Cardiac fibroblast (primary cell): ENCODE measurements at places on chromosomes 11 and 22.

DNA sequence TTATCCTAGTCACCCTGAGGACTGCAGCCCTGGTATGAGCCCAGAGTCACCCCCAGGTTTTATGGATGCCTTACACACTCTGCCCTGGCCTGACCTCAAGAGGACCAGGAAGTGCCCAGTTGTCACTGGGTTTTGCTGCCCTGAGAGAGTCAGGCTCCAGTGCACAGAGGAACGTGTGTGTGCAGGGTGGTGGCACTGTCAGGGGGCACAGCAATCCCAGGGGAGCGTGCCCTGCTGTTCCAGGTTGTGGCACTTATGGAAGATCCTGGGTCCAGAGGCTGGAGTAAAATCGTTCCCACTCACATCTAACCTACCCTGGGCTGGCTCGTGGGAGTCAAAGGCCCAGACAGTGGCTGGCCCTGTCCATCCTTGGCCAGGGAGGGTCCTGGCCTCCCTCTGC, 7.6 kb downstream of the APOBEC3A start:
- no peak for DNase-seq

- DNase-seq = no peak
Measured at GRCh38 chr22:17772249-17772957, 1.9 kb downstream of the BID start.

- no peak for DNase-seq
Measured at GRCh38 chr11:120573756-120574354, 62.3 kb downstream of the GRIK4 start.

DNA sequence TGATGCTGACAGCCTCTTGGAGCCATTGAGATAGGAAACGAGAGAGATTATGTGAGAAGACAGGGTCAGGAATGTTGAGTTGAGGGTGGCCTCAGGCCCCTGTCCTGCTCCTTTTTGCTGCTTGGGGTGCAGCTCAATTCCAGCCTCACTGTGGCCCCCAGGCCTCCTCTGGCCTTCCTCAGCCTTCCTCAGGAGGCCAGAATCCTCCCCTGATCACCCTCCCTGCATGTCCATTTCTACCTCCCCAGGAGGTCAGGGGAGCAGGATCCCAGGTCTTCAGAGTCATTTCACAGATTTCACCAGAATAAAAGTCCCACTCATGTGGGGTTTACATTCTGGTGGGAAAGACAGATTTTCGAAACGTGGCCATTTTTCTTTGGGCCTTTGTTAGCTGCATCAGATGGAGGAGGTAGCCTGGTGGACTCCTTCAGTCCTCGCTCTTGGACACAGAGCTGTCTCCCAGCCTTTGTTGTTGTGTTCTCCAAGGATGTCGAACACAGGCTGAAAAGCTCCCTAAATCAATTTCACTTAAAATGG, 2.2 kb upstream of the KCNQ1OT1 start:
- no peak for DNase-seq

- DNase-seq = peak; percentile 86
Measured at GRCh38 chr22:46649141-46650077, 29.2 kb downstream of the GRAMD4 start.

- DNase-seq = no peak
Measured at GRCh38 chr11:61739966-61740365, 12.5 kb upstream of the MYRF start.

DNA sequence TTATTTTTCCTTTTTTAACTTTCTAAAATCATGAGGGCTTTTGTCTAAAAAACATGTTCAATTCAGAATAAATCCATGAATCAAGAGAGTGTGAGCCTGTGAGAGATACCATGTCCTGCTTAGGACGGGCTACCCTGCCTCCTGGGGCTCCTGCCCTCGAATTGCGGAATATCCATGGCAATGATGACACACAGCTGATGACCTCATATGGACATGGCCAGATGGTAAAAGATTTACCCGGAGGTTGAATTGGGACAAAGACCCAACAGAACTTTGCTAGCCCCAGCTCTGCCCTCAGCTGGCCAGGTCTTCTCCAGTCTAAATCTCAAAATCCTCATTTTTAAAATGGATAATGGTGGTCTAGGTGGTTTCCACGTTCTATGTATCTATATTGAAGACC, 538.1 kb upstream of the API5 start:
- no peak for DNase-seq

- DNase-seq = peak; percentile 23
Measured at GRCh38 chr11:17979770-17980371, 33.0 kb downstream of the SERGEF start.

- no peak for DNase-seq
Measured at GRCh38 chr11:86060544-86060943, 8.3 kb downstream of the PICALM start.

- DNase-seq = no peak
Measured at GRCh38 chr11:123760894-123761293, 6.6 kb upstream of the OR6X1 start.

GRCh38 chr22:45976254-45977002, 534 bp downstream of the WNT7B start:
- DNase-seq = no peak

DNA sequence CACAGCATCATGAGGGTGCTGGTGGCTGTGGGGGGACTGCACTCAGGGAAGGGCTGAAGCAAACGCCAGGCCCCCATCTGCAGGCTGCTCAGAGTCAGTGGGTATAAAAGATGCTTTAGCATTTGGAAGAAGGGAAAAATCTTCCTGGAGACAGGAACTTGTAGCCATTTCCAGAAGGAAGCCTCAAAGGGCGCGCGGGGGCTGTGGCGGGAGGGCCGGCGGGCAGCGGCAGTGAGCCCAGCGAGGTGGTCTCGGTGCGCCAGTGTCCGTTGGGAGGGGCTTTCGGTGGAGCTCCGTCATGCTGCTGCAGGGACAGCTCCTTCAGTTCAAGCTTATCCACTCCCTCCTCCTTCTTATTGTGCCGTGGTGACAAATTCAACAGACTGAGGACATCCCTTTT, 63.0 kb upstream of the PITPNB start:
- DNase-seq = no peak

- no peak for DNase-seq
Measured at GRCh38 chr11:126345283-126345682, 10.2 kb upstream of the ST3GAL4 start.

- peak; percentile 90 for DNase-seq
Measured at GRCh38 chr22:38313384-38313955, 3.8 kb downstream of the CSNK1E start.

DNA sequence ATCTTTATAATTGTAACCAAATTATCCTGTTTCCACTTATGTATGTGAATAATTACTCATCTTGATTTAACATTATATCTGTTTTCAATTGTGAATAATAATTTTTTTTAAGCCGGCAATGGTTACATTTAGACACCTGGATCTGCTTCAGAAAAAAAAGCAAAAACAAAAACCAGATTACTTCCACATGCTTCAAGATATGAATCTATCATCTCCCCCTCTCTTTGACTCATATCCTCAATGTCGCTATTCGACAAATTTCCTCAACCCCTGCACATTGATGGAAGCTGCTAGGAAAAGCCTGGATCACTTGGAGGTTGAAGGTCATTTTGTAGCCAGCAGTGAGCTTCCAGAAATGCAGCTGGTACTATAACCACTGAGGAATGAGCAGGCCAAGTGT, 42.7 kb downstream of the SLC1A2 start:
- no peak for DNase-seq

DNA sequence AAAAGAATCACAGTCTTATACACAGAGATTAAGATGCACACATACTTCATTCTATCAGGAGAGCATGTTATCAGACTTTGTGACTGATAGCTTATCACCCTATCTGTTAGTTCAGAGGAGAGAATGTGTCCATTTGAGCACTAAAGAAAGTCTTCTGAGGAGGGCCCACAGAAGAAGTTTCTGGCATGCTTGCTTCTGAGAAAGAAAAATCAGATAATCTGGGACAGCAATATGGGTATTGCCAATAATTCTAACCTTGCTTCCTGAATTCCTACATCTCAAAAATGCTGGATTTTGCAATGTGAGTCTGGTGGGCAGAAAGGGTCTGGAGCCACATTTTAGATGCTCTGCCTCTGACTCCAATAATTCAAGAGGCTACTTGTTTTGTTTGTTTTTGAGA, 128.9 kb downstream of the RBFOX2 start:
- DNase-seq = no peak

DNA sequence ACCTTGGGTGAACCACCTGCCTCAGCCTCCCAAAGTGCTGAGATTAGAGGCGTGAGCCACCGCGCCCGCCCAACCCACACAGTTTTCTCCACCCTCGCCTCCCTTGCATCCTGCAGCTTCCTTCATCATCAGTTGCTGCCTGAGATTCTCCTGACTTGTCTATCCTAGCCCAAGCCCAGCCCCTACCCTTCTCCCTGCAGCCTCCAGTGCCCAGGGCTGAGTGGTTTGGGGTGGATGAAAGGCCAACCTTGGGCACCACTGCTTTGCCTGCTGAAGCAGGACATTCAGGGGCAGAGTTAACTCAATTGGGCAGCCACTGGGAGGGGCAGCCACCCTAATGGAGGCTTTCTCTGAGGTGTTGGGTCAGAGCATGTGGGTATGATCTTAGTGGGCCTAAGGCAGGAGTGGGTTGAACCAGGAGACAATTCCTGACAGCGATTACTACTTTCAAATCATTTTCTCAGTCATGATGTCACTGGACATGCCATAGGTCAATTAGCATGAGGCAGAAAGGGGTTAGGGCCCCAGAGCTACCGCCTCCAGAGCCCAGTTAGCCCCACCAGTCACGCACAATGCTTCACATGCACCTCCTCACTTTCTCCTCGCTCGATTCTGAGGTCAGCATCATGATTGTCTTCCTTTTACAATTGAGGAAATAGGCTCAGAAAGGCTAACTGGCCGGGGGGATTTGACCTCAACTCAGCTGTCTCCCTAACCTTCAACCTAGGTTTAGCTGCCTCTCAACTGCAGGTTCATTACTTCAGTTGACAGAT, 1.0 kb upstream of the FKBP2 start:
- DNase-seq = no peak

GRCh38 chr11:13303668-13304649, 26.4 kb downstream of the BMAL1 start:
- DNase-seq = no peak

- DNase-seq = no peak
Measured at GRCh38 chr22:46618667-46619066, 1.5 kb upstream of the GRAMD4 start.

DNA sequence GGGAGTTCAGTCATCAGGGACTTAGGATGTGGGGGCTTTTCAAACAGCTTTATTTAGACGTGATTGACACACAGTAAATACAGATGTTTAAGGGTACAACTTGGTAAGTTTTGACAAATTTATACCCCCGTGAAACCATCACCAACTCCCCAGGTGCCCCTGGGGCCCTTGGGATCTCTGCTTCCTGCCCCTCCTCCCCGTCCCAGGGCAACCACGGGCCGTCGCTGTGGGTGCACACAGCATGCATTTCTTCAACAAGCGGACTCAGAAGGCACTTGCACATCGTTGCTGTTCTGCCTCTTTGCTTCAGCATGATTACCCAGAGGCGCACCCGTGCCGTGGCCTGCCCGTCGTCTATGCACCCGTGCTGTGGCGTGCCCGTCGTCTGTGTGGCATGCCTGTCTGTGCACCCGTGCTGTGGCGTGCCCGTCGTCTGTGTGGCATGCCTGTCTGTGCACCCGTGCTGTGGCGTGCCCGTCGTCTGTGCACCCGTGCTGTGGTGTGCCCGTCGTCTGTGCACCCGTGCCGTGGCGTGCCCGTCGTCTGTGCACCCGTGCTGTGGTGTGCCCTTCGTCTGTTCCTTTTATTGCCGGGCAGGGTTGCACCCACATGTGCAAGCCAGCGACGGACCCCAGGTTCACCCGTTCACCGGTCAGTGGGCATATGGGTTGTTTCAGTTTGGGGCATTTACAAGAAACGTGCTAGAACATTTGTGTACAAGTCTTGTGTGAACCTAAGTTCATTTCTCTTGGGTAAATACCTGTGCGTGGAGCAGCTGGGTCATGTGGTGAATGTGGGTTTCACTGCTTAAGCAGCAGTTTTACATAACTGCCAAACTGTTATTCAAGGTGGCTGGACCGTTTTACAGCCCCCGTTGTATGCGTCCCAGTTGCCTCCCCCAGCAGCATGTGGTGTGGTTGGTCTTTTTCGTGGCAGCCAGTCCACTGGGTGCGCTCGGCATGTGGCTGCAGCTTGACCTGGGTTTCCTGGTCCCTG, 8.3 kb downstream of the CD81 start:
- no peak for DNase-seq

DNA sequence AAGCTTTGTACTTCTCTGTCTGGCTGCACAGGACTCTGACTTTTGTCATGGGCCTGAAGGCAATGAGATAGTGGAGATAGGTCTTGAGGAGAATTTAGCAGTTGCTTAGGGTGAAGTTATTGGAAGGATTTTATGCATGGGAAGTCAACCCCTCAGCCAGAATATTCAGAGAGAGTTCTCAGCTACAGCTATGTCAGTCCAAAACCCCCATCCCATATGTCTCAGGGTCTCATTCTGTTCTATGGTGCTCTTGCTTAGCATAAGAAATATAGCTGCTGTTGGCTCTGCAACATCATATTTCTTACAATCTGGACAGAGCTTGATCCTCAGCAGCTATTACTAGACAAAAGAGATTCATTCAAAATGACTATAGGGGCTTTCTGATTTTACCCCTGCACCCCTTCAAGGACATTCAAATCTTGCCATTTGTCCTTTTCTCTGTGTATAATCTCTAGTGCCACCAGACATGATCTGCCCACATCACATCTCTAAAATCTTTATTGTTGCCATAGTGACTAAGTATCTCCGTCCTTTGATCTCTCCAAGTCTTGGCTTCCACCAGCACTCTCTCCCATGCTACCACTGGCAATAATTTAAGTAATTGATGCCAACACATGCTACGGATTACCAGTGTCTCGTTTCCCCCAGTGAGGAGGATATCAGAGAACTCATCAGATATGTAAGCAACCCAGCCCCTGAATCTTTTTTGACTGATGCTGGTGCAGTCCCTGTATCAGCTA, 327.1 kb upstream of the ISX start:
- no peak for DNase-seq

DNA sequence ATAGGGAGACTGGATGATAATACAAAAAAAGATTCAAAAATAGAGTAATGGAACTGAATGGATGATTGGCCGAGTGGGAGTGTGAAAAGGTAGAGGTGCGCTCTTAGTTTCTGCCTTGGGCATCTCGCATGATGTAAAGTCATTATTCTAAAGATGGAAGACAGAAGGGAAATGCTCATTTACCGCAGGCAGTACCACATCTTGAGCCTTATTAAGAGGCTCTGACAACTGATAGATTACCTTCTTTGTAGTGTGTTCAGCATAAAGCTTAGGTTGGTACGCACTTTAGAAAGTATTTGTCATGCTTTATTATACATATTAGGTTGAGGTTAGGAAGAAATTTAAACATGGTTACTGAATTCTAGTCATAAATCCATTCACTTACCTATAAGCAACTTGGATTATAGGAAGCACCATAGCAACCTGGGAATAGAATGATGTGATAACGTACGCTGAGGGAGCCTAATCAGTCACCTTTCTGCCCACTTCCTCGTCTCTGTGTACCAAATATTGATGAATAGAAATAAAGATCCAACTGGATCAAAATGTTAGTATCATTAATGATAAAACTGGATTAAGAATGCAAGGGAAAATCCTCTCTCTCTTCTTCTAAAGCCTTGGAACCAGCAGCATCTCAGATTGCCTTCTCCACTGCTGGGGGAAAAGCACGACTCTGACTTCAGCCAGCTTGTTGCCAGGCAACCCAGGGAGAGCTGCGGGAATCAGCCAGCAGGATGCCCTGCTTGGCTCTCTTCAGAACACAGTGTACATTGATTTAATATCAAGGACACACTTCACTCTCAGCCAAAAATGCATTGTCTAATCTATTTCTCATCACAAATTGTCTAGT, 29.0 kb upstream of the VWA5A start:
- no peak for DNase-seq
